ENCODE measurements at places on chromosomes 11 and 22.

GRCh38 chr11:63639199-63639832 lies 25.1 kb upstream of the PLAAT3 start:
- no peak for DNase-seq

DNA sequence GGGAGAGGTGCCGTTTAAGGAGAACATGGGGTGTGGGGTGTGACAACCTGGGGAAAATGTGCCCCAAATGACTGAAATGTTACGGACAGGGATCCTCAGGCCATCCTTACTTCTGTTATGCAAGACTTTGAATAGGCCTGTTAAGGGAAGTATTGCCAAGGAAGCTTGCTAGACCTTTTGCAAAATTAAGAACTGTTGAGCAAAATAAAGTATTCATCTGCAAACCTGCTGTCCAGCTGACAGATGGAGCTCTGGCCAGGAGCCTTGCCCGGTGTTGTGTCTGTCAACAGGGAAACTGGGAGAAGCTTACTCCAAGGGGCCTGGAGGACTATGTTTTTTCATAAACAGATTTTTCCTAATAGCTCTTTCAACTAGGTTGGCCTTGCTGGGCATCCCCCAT lies 48.0 kb downstream of the FAT3 start:
- DNase-seq = no peak

DNA sequence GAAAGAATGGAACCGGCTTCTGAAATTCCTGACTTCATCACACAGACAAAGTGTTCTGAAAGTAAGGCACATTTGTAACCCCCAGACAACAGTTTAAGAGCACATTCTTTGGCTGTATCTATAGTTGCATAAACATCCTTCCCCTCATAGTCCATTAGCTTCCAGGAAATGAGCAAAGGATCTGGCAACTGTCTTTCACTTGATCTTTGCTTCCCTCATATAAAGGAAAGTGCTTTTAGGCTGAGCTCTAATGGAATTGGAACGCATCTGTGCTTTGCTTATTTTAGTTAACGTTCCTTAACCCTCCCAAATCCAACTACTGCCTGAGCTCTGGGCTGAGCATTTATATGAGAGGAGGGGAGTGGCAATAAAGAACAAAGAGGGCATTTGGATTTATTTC lies 76.9 kb upstream of the API5 start:
- no peak for DNase-seq

DNA sequence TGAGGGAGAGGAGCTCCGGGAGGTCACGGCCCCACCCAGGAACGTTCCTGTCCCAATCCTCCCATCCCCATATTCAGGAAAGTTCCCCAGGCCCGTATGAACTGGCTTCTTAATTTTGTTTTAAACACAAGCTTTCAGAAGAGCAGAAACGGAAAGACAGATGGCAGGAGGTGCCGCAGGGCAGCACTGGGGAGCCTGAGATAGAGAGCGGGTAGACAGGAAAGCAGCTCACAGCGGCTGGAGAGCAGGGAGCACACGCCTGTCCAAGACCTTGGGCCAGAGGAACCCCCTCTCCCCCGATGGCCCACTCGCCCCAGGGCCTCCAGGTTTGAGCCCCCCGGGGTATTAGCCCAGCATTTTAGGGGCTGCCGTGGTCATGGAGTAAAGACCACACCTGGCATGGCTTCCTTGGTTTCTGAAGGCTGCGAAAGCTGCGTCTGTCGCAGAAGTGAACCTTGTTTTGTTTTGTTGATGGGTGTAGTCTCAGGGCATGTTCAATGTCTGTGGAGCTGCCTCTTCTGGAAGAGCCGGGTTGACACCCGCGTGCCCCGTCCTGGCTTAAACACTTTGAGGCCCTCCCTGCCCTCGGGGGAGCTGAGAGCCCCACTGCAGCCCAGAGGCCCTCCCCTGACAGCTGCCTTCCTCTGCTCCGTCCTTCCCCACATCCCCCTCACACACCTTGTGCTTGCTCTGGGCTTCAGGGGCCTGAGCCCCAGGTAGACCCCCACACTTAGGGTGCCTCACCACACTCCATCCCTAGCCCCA lies 17.9 kb upstream of the KCNQ1OT1 start:
- DNase-seq = no peak

DNA sequence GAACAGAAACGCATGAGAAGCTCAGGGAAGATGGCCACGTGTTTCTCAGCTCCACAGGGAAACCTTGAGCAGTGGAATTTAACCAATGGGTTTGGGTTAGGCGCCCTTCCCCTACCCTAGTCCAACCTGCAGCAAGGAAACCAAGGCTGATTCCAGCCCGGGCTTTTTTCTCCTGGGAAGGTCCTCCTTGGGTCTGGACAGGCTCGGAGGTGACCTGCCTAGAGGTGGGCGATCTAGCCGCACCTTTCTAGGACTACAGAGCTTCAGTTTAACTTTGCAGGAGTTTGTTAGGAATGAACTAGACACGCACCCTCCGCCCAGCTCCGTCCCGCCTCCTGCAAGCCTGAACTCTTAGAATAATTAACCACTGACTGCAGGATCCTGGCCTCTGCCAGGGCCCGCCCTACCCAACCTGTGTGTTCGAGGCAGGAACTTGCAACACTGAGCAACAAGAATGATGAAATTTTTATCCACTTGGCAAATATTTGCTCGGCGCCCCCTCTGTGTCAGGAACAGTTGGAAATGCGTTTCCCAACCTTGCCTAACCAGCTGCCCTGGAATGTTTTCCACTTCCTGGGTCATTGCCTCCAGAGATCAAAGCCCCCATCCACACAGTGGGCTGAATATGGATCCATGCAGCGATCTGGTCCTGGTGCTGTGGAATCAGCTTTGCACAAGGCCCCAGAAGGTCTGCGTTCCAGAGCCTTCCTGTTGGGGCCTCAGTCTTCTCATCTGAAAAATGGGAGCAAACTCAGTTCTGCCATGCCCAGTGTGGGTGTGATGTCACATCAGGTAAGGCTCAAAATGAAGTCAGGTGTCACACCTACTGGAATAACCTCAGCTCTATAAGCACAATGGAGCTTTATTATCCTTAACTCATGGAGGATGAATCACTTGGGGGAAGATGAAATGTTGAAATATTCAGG lies 13.3 kb downstream of the MPST start:
- DNase-seq = no peak

DNA sequence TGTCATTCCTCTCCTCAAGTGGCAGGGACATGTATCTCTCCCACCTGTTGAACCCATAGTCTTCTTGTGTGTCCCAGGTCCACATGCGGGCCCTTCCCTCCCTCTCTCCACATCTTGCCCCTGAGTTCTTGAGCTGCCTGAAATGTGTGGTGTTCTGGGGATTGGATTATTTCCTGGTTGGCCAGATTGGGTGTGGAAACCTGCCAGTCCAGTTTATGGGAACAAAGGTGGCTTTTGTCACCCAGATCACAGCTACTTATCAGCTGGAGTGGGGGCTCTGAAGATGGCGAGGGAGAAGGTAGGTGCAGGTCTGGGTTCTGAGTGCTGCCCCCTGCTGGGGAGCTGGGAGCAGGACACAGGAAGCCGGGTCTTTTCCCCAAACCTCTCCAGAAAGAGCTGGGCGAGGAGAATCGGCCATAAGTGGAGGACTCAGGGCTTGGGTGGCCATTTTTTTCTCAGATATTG lies 14.2 kb downstream of the DTX4 start:
- DNase-seq = peak; percentile 37

DNA sequence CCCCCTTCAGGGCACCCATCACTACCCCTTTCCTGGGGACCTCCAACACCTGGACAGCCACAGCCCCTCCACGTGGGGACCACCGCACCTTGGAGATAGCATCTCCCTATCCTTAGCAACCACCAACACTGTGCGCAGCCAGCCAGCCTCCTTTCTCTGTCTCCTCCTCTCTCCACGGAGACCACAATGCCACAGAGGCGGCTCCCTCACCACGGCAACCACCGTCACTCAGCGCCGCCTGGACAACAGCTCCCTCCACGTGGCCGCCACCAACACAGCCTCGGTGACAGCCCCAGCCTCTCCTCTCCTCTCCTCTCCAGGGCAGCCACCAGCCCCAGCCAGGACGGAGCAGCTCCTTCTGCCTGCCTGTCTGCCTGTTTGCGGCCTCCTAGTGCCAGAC lies 10.5 kb downstream of the ELFN2 start:
- peak; percentile 73 for DNase-seq

GRCh38 chr22:40181323-40181722 lies 3.6 kb downstream of the TNRC6B start:
- DNase-seq = no peak

- no peak for DNase-seq
Measured at GRCh38 chr11:9716275-9717039, 52.6 kb downstream of the SWAP70 start.

DNA sequence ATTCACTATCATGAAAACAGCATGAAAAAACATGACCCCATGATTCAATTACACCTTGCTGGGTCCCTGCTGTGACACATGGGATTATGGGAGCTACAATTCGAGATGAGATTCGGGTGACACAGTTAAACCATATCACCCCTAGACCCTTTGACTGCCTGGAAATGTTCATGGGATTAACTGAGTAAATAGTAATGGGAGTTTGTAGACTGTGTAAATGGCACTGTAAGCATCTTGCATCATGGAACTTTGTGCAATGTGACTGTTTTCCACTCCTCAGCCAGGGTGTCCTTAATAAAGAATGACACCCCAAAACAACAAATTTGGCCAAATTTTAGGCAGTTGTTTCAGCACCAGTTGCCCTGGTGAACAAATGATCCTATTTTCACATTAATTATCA lies 7.9 kb upstream of the SLC22A25 start:
- no peak for DNase-seq

DNA sequence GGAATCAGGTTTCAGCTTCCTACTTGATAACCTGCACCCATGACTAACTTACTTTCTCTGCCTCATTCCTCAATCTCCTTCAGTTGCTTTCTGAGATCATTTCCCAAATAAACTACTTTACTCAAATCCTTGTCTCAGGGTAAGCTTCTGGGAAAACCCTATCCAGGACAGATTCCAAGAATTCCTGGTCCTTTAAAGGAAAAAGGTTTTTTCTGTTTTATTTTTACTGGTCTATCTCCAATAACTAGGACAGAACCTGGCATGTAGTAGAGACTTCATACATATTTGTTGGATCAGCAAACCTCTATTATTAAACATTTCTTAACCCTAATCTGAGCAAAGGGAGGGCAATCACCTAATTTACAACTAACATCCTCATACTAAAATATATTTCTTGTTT lies 910.5 kb upstream of the CHORDC1 start:
- DNase-seq = no peak

- no peak for DNase-seq
Measured at GRCh38 chr22:35981900-35982299, 46.7 kb downstream of the RBFOX2 start.

DNA sequence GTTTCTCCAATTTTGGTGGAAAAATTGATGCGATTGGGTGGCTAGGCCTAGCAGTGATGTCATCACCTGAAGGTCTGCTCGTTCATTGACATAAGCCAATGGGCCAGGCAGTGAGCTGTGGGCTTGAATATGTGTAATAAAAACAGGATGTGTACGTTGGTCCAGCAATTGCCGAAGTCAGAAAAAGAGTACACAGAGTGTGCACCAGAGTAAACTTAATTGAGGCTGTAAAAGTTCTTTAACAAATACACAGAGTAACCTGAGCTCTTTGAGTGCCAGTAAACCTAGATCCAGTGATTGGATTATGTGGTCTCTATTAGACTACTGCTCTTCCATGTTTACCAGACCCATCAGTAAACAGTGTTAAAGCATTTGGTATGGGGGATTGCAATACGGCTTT lies 13.0 kb upstream of the GLYATL1 start:
- no peak for DNase-seq

GRCh38 chr11:125368757-125369156 lies 127.3 kb downstream of the FEZ1 start:
- DNase-seq = no peak

- no peak for DNase-seq
Measured at GRCh38 chr11:109590782-109591181, 168.8 kb downstream of the C11orf87 start.

DNA sequence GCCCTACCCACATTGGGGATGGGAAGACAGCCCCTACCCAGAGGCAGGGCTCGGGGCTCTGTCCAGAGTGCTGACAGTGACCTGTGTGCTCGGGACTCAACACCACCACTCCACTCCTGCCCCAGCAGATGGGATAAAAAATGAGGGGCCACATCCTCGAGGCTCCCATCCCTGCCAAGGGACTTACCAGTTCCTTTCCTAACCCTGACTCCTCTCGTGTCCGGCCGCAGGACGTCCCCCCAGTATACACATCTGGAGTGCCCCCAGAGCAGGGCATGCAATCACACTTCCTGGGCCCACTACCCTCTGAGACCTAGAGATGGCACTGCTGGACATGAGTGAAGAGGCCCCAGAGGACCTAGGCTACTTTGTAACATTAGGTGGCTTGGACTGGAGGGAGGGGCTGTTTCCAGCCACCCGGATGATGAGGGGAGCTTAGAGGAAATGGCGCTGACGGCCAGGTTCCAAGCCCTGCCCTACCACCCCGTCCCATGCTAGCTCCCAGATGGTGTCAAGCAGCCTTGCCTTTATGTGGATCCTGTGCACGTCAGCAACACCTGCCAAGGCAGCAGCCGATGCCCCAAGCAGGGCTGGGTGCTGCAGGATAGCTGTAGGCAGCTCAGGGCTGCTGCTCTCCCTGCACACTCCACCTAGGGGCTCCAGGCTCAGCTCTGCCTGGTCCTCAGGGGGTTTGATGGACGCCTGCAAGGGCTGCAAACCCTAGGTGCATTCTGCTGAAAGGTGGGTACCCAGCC lies 86.6 kb downstream of the DGCR2 start:
- no peak for DNase-seq

DNA sequence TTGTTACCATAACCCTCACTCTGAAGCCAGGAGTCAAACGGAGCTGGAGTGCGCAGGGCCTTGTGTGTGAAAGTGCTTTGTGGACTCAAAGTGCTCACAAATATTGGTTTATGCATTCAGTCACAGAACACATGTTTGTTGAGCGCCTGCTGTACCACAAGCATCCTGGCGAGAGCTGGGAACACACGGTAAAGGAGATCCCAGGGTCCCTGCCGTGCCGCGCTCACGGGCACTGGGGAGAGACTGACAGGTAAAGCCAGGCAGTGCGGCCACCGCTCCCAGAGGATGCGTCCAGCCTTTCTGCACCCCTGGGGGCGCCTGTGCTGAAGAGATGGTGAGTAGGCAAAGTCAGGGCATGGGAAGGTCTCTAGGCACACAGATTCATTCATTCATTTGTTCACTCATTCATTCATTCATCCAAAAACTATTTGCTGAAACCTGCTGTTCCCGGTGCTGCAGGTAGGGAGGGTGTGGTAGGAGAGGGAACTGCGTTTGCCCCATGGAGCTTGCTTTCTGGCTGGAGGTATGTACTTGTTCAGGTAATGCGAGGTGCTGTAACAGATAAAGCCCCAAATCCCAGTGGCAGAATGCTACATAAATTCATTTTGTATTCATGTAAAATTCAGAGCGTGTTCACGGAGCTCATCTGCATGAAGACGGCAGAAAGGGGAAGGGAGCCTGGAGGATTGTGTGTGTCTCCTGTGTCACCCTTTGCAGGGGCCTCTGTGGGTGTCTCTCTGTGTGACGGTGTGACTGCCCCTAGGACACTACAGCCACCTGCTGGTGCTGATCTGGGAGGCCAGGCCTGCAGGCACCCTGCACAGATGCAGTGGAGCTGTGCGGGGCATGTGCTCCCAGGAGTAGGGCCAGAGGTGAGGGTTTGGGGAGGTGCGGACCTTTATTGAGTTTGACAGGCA lies 167.0 kb upstream of the B3GAT1 start:
- DNase-seq = no peak

Measured in activated CD4-positive, alpha-beta T cell treated with anti-CD3 and anti-CD28 coated beads, Interleukin-2, amount 10 ng/mL, durations not matched to agents 7 days and 5 days (primary cell).